Neural crest cell (in vitro differentiated cells): ENCODE measurements at places on chromosomes 12 and 14. TPM values are rescaled to one million over a fixed set of nuclear protein-coding genes. Genes with fewer than 3 reads are reported as not detected.

CCDC177 gene
- 7.5 and 7.7 TPM in 2 replicates for total RNA-seq

SVOP gene
- 1.9 and 2.2 TPM in 2 replicates for total RNA-seq

KRT83 gene
- total RNA-seq = not detected in 2 replicates

KRT82 gene
- not detected in 2 replicates for total RNA-seq

CNOT2 gene
- total RNA-seq = 79.4 and 86.9 TPM in 2 replicates

PMCH gene
- not detected in 2 replicates for total RNA-seq

VRTN gene
- total RNA-seq = not detected in 2 replicates

DPPA3 gene
- not detected in 2 replicates for total RNA-seq
